ENCODE measurements at places on chromosomes 7 and 10.

- DNase-seq, result no peak
These were observed 125.7 kb downstream of the TEX36 start for GRCh38 chr10:125557311-125557710.

DNA sequence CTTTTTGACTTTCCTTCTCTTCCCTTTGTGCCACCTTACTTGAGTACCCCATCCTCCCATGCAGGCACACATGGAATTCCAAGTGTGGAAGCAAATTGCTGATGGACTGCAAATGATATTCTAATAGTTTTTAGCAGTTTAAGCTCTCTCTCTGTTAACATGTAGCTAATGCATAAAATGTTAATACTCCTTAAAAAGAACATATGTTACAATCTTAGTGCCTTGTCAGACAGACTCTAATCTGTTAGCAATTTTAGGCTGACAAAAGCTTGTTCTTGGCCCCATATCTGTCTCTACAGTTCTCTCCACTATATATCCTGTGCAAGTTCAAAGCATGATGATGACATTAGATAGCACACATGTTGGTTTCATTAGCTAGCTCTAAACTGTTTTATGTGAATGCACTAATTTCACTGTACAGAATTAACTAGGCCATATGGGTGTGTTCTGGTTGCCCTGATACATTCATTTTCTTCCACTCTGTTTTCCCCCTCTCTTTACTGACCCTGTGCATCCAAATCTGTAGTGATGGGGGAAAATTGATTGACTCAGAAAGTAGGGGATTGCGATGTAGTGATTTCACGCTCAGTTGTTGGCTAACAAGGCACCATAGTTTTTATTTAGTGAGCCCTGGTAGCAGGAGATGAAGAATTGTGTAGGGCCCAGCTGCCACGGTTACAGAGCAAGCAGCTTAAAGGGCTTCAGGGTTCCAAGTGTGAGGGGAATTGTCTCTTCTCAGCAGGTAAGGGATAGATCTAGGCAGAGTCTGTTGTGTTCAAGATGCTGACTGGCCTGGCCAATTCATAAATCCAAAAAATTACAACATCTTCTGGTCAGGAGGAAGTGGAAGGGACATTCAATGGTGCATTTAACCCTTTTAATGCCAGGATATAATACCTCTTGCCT, 114.6 kb upstream of the FZD1 start:
- DNase-seq, result no peak

GRCh38 chr7:37320848-37321468, 127.7 kb downstream of the ELMO1 start:
- no peak for DNase-seq

DNA sequence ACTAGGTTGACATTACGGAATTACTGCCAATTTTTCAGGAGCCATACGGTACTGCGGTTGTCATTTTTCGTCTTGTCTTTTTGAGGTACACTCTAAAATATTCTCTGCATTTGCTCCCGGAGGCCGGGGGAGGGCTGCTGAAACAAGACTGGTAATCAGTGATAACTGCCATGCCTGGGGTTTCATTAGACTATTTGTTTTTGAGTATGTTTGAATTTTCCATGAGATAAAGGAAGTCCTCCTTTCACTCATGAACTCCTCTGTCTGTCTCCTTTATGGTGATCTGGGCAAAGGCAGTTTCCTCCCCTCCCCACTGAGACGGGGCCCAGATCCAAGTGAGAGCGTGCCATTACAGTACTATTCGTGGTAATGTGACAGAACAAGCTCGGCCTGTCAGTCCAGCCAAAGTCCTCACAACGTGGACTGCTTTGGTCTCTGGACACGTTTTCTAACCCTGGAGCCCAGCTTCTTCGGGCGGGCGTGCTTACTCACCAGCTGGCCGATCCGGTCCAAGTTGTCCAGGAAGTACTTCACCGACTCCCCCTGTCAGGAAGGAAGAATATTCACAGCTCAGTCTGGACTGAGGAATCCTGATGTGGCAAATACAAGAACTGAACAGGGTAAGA, 45.1 kb downstream of the AMZ1 start:
- no peak for DNase-seq

DNA sequence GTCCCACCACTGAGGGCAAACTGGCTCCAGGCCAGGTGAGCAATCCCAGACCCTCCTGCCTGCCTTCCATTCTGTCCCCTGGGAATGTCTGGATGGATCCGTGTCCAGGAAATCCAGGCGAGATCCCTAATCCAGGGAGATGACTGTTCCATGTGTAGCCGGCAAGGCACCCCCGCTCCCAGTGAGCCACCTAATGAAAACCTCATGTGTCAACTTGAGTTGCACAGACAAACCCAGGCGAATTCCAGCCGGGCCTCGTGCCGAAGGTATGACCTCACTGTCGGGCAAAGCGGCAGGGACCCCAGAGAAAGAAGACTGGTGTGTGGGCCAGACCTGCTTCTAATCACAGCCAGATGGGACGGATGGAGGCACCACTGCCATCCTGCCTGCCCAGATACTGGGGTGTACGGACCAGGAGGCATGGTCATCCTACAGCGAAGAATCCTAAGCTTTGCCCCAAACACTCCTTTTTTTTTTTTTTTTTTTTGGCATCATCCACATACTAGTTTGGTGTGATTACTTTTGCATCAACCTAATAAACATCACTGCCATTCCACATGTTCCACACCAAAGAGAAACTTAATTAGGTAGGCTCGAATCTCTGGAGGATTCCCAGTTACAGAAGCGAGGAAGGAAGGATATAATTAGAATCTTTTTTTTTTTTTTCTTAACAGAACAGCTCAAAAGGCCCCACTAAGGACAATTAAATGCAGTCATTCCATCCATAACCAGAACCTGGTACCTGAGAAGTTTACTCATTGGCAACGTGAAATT, 313.1 kb downstream of the CALN1 start:
- no peak for DNase-seq

DNA sequence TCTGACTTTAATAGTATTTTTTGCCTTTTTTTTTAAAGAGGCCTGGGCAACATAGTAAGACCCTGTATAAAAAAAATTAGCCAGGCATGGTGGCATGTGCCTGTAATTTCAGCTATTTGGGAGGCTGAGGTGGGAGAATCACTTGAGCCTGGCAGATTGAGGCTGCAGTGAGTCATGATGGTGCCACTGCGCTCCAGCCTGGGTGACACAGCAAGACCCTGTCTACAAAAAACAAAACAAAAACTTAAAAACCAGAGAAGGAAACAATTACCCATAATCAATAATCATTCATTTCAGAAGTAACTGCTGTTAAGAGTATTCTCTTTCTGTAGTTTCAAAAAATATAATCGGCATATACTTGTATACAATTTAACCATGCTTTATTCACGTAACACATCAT, 28.0 kb downstream of the VPS26A start:
- no peak for DNase-seq

DNA sequence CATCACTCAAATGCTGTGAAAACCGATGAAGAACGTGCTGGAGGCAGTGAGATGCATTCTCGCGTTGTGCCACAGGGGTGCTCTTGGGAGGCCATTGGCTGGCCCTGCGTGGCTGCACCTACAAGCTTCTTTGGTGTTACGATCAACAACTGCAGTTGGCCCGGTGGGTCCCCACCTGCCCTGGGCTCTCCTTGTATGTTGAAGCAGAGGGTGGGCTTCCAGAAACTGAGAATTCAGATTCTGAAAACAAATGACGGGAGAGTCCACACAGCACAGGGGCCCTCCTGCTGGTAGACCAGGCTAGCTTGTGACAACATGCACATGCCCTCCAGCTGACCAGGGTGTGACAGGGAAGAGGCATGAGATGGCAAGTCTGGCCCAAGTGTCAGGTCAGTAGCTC, 23.7 kb upstream of the DDC start:
- no peak for DNase-seq

DNA sequence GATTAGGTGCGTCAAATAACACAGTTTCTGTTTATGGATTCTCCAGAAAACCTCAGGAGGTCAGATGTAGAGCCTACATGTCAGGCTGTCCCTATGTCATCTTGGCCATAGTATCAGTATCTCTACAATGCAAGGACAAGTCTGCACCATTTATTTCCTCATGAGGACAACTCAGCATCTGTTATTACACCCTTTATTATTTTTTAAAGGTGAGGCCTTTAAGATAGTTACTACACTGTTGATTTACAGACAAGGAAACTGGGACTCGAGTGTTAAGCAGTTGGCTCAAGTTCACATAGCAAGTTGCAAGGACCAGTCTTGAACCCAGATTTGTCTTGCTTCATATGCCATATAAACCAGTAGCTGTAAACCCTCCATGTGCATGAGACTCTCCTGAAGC, 23.2 kb upstream of the PPA1 start:
- DNase-seq, result no peak

GRCh38 chr7:27071622-27072390, 24.0 kb downstream of the HOXA1 start:
- no peak for DNase-seq

DNA sequence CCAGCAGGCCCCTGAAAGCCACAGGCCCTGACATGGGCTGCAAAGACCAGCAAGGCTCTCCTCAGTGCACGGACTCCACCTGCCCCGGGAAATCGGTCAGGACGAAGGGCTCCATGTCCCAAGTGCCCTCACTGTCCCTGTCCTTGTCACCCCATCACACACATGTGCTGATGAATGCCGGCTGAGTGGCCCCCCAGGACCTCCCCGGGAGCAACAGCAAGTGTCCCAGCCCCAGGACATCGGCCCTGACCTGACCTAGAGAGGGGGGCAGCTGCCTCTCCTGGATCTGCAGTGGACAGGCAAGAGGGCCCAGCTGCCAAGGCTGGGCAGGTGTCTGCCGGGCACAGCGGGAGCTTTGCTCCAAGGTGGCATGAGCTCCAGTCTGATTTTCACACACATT, 49.8 kb downstream of the STK32C start:
- DNase-seq, result no peak

GRCh38 chr10:36332926-36333325, 690.8 kb upstream of the FZD8 start:
- no peak for DNase-seq

DNA sequence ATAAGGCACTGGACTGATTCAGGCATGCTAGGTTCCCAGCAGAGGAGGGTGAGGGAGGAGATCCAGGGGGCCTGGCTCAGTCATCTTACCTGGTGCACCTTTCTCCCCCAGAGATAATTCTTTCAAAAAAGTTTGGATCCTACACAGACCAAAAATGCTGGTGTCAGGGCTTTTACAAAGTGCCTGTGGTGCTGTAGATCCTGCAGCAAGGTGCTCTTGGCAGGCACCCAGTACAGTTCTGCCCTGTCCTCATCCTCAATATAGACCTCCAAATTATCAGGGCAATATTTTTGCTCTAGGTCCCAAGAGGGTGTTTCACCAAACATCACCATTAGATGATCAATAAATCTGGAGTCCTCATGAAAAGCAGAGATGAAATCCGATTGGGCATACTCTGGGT, 78.5 kb upstream of the IGFBP3 start:
- DNase-seq, result no peak

DNA sequence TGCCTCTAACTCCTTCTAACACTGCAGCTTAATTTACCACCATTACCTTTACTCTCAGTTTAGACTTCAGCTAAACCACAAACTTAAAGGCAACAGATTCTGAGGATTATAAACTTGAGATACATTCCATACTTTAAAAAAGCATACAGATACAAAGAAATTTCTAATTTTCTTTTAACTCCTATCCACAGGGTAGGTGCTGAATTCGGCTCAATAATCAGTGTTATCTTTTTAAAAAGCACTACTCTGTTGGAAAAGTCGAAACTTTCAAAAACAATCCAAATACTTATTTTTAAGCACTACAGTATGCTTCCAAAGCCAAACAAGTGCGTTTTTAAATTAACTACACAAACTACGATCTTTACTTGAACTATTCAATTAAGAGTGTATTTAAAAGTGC, 1.0 kb downstream of the SMNDC1 start:
- no peak for DNase-seq

DNA sequence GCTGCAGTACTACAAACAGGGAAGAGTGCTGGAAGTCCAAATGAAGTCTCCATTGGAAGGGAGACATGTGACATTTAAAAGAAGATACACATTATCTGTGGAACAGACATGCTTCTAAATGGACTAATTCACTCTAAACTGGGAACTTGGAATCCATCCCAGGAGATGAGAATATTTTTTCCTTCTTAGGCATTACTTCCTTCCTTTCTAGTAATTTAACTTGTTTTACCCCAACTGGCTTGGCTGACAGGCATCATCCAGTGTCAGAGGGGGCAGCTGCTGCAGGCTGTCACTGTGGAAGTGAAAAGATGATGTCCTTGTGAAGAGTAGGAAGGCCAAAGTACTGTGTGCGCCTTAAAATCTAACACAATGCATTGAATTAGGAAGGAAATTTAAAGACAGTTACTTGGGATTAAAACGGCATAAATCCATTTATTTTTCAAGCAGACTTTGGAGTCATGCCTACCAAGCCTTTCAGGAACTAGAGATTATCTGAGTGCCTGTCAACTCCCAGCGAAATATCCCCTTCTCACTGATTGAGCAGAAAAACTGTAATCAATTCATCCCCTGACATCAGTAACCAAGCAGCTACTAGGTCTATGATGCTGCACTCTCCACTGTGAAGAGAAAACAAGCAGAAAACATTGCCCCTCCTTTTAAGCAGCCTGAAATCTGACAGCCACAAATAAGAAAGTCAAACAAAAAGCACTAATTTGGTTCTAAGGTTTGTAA, 161.2 kb downstream of the DGKI start:
- DNase-seq, result no peak

GRCh38 chr10:34437906-34438305, 377.2 kb downstream of the PARD3 start:
- DNase-seq, result no peak

DNA sequence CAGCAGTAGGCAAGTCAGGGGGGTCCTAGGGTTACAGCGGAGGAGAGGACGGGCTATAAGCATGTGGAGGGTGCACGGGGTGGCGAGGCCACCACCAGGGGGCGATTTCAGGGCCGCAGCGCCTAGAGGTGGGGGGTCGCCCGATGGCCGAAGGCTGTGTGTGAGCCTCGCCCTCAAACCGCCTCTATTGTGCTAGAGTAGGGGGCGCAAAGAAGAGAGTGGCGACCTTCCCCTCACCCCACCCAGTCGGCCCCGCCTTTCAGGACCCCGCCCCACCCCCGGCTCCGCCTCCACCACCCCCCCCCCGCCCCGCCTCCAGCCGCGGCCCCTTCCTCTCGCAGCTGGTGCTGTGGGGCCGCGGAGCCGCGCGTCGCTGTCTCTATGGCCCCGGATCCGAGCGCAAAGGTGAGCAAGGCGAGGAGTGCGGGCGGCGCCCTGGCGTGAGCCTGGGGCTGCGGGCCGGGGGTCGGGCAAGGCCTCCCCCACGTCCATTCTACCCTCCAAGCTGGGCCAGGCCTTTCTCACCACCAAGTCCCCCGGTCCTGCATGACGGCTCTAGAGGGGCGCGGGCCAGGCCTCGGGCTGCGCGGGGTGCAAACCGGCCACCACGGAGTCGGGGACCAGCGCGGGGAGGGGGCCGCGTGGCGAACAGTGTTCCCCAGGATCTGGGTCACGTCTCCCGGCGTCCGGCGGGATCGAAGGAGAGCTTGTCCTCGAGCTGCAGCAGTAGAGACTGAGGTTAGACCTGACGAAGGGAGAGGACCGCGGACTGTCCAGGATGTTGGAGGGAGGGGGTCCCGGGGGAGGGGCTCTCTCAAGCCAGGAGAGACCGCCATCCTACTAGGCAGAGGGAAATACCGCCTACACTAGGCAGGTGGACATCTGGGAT, at the start of gene SEMA4G:
Gene SEMA4G, plus strand, starts transcription at position 318 of the 889 bp plus-strand sequence. CDS start 3,409 bp downstream, outside the sequence.
- peak; percentile 28 for DNase-seq
